NCI-H1417 treated with DMSO at 0.1 percent for 48 hours (cell line): ENCODE measurements at places on chromosomes 3 and 15.

DNA sequence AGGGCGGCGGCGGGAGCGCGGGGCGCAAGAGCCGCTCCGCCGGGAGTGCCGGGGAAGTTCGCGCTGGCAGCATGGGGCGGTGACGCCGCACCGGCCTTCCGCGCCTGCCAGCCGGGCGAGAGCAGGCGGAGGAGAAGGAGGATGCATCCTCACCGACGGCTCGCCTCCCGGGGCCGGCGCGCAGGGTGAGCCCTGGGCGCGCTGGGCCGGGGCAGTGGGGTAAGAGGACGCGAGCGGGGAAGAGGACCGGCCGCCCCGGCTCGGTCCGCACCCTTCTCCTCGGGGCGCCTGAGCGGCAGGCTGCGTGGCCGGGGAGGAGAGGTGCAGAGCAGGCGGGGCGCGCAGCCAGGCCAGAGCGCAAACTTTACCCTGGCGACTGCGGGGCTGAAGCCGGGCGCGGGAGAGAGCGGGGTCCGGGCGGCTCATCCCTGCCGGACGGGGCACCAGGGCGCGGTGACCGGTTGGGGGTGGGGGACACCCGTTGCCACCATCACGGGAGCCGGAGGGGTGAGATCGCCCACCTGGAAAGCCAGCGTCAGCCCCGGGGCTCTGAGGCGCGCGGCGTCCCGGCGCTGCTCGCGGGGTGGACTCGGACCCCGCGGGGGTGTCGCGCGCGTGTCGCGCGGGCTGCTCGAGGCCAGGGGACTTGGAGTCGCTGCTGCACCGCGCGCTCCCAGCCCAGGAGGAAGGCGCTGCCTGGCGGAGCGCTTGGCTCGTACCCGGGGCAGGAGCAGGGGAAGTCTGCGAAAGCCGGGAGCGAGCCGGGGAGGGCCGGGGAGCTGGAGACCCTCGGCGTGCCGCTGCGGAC, 542 bp downstream of the GABRA5 start:
- no peak for DNase-seq

GRCh38 chr15:73305331-73306211, 63.2 kb downstream of the HCN4 start:
- DNase-seq, result peak; percentile 68

DNA sequence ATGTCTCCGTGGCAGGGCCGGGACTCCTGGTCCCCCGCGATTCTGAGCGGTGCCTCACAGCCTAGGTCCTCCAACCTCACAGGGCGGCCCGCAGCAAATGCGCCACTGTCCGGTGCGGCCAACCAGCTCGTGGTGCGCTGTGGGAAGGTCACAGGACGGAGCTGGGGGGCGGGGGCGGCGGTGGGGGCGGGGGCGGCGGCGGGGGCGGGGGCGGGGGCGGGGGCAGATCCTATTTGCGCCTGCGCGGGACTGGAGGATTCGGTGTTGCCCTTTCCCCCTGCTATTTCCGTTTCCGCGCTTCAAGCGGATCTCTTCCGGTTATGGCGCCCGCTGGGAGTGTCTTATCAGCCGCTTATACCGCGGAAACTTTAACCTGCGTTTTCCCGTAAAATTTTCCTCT, 106.7 kb upstream of the SNRPN start:
- DNase-seq, result no peak

GRCh38 chr3:58288011-58288728, 17.9 kb upstream of the RPP14 start:
- no peak for DNase-seq

DNA sequence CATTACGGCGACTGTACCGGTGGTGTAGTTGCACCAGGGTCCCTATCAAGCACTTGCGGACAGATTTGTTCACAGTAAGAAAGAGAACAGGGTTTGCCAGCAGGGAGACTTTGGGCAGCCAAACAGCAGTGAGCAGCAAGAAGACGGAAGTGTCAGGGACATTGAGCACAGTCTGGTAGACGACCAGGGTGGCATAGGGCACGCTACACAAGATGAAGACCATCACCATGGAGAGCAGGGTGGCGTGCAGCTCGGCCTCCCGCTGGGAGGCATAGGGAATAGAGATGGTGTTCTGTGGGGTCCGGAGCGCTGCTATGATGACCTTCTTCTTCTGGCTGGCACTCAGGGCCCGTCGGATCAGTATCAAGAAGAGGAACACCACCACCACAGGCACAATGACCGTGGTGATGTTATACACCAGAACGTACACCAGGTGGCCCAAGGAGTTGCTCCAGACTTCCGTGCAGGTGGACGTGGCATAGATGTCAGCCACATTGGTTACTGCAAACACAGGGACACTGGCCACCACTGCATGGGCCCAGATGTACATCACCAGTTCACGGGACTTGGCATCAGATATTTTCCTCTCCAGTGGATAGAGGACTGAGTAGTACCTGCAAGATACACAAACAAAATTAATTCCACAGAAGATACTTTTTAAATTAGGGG, 19.1 kb upstream of the FSIP1 start:
- DNase-seq, result no peak
